ENCODE measurements at places on chromosomes 2 and 18.

DNA sequence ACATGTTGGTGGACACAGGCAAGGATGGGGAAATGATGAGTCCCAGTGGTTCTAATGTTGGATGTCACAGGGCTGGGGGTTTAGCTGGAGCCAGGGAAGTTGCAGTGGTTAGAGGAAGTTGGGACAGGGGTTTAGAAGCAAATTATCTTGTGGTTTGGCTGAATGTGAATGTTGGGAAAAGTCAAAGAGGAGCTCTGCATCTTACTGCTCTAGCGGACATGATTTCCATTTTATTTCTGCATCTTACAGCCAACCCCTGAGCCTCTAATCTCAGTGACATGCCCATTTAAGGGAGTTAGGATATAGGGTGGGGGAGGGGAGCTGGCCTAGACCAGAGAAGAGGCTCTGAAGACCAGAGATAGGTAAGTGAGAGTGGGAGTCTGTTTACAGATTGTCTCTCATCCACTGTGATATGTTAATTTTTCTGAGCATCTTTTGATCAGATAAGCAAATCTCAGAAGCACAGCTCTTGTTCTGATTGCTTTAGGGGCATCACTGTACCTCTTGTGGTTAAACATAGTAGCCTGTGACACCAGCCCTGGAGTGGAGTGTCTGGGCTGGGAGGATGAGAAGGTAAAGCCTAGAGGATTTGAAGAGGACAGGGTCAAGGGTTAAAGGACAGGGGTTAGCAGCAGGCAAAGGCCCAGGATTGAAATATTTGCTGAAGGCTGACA, 43.6 kb downstream of the SETBP1 start:
- no peak for DNase-seq

DNA sequence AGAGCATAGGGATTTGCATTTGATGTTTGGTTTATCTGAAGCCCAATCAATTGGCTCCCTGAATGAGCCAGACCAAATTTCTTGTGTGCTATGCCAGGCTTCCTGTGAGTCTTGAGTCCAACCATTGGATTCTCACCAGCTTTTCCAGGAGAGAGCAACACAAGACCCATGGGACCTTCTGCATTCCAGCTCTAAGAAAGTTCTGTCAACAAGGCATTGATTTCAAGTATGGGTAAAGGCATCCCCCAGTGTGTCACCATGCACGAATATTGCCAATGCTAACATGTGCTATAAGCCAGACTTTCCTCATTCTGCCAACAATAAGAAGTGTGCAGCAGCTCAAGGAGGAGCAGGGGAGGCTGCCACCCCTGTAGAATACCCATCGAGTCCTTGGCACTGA, 266.6 kb downstream of the ETAA1 start:
- no peak for DNase-seq

DNA sequence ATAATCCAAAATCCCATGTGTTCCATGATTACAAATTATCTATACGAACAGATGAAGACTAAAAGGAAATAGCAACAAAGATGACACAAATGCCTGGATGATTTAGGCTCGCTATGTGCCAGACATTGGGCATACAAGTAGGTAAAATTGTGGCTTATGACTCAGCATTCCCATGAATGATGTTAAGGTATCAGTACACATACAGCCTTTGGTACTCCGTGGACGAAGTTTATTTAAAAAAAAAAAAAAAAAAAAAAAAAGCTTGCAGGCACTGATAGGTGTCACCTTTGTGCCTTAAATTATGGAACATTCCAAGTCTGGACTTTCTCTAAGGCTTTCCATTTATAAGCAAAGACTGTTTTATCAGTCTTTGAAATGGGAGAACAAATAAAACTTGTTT, 2.7 kb downstream of the CHAC2 start:
- DNase-seq: no peak

DNA sequence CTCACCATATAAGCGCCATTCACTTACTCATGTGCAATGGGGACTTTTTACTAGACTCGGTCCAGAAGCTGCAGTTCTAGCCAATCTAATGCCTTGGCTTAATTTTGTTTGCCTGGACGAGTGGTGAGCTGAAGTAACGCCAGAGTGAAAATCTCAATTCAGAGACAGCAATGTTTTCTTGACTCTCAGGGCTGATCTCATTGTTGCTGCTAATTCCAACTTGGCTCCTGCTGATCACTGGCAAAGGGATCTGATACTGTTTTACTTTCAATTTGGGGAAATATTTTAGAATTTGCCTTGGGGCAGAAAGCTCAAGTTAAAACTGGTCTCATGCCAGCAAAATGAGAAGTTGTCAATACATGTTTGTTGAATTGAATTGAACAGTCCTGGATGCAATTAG, 906.6 kb upstream of the CDH2 start:
- no peak for DNase-seq

DNA sequence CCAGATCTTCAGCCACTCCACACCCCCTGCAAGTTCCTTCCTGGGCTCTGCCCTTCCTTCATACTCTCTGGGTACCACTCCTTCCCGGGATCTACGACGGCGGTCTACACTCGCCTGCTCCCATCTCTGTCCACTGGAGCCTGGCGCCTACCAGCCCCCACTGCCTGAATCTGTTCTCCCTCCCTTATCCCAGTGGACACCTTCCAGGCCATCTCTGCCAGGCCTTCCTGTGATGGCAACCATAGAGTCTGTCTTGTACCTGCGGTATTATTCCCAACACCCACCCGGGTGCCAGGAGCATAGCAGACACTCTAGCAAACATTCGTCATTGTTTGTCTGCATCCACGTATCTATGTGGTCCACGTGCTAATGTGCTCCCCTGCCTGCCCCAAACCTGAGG, 140.9 kb downstream of the ZFP36L2 start:
- no peak for DNase-seq
